ENCODE measurements at places on chromosomes 12 and 14.

DNA sequence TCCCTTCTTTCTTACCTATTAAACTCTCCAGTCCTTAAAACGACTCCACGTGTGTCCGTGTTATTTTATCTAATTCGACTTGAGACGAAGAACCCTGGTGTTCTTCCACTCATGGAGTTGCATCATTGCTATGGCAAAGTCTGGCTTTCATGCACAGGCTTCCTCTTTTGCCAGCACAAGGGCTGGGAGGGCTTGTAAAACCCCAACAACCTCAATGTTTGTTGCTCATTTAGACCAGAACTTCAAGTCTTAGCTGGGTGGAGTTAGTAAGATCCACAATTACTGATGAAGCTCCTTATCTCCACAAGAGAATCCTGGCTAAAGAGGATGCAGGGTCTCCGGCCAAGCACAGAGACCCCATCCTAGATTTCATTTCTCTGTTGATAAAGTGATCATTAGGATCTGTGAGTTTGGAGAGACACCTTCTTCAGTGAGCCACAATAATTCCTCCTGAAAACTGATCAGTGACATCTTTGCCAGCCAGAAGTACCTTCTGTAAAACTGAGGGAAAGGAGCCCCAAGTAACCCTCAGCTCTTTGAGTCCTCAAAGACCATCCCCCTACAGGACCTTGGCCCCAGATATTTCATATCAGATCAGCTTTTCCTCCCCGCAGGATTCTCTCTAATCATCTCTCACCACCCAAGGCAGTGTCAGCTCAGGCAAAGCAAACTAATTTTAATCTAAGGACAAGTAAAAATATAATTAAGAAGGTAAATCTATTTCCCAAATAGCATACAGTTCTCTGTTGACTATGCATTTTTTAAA is 514.6 kb downstream of the FUT8 start:
- no peak for DNase-seq

GRCh38 chr14:22886500-22887259 is 3.7 kb downstream of the REM2 start:
- DNase-seq = peak; percentile 36

DNA sequence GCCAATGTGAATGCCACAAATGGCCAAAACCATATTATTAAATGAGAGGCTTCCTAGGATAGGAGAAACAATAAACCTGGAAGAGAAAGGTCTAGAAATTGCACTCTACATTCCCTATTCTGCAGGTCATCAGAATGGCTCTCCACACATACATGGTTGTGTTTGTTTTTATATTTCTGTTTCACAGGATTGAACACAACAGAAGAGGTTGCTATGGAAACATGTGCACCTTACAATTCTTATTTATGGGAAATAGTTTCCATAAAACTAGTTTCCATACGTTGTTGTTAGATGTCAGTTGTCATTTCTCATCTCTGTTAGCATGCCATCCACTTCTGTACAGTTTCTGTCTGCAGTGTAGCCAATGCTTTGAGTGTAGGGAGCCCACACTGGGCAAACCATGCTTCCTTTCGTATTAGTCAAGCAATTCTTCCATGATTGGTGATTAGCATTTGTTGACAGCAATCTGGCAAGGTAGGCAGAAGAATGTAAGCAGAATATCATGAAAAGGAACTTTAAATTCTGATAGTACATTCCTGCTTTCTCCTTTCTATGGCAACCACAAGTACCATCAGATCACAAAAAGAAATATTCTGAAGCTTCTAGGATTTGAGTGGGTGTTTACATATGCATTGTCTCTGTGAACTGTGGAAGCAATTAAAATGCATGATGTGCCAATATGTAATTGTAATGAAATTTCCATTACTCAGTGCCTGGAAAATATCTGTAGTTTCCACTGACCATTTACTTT is 141.6 kb upstream of the AVPR1A start:
- no peak for DNase-seq

DNA sequence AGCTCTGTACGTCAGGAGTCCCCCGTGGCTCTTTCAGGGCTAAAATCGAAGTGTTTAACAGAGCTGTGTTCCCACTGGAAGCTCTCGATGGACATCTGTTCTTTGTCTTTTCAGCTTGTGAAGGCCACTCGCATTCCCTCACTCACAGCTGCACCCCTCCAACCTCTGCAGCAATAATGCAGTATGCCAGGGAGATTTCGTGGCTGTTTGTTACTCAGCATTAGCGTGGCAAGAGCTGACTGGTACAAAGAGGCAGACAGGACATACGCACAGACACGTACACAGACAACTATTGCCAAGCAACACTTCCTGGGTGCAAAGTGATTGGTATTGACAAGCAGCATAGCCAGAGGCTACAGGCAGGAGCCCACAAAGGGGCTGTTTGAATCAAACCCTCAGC is 11.8 kb upstream of the FBXO21 start:
- DNase-seq = no peak

- no peak for DNase-seq
These were observed at the start of gene CHGA for GRCh38 chr14:92922883-92923743. Gene CHGA (plus strand): TSS chr14:92923150. CDS start chr14:92923360, 210 bp downstream.

GRCh38 chr12:1660304-1661187 is 30.3 kb upstream of the ADIPOR2 start:
- no peak for DNase-seq

GRCh38 chr12:931591-931990 is 17.9 kb downstream of the RAD52 start:
- DNase-seq = no peak

GRCh38 chr12:59122784-59123183 is 202.5 kb upstream of the LRIG3 start:
- DNase-seq = peak; percentile 36

GRCh38 chr14:103146141-103146709 is 23.0 kb downstream of the TNFAIP2 start:
- DNase-seq = no peak

- DNase-seq = no peak
These were observed 18.0 kb downstream of the SLC7A7 start for GRCh38 chr14:22797017-22797917.

DNA sequence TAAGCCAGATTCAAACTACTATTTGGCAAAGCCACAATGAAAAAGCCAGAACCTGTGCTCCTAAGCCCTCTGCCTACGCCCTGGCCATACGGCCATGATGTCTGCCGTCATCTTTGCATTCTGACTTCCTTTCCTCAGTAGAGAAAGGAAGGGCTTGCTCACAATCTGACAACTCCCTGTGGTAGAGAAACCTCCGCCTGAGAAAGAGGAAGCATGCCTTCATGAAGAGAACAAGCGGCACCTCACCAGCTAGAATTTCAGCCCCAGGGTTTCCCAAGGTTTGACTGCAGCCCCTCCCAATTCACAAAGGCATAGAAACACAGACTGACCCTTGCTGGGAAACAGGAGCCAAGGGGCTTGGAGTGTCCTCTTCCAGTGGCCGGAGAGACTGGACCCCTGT is 25.7 kb downstream of the TEP1 start:
- DNase-seq = no peak

- DNase-seq = no peak
These were observed 2.5 kb downstream of the COL2A1 start for GRCh38 chr12:48001505-48002413.

- DNase-seq = no peak
These were observed 466.1 kb upstream of the NOVA1 start for GRCh38 chr14:27063959-27064358.

- no peak for DNase-seq
These were observed 62.2 kb downstream of the NCOR2 start for GRCh38 chr12:124505001-124505818.

- DNase-seq = no peak
These were observed 193.5 kb upstream of the PLEKHG7 start for GRCh38 chr12:92509156-92509738.

GRCh38 chr12:131076791-131077747 is 123.4 kb downstream of the ADGRD1 start:
- DNase-seq = no peak

DNA sequence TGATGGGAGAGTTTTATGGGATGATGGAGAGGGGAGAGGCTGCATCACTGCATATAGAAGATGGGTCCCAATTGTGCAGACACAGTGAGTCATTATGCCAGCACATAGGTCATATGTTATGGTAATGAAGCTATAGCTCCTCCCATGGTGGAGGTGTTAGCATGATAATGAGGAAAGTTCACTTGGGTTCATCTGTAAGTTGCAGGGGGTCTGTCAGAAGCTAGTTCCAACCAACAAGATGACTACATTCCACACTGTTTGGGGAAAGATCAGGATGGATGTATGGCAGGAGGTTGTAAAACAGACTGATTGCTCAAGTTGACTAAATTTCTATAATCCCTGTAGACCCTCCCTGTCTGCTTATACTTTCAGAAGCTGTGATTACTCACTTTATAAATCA is 561.3 kb downstream of the C12orf50 start:
- no peak for DNase-seq

DNA sequence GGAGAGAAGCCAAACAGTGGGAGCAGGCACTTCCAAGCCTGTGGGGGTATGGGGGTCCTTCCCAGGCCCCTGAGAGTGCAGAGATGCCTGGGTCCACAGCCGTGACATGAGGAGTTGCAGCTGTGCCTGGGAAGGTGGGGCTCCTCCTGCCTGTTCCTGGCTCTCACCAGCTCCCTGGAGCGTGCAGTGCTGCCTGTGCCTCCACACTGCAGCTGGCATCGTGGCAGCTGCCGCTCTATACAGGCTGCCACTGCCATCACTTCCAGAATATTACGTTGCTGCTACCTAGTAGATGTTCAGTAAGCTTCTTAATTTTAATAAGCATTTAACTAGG is 223.7 kb downstream of the KCNC2 start:
- no peak for DNase-seq

GRCh38 chr14:56338674-56339073 is 220.5 kb downstream of the PELI2 start:
- no peak for DNase-seq

DNA sequence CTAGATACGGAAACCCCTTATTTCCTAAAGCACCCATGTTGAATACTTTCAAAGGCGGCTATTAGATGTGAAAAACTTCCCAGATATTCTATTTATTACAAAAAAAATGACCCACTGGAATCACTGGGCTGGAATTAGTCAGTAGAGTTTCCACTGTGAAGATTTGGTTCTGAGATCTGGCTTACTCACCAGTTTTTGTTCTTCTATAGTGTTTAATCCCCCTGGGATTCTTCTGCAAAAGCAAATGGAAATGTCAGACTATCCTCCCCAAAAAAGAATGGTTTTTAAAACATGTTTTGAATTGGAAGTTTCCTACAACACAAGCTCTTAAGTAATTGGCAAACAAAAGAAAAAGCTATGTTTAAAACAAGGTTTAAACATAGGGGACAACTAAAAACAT is 166.4 kb downstream of the STXBP6 start:
- DNase-seq = peak; percentile 69

- DNase-seq = no peak
These were observed 344 bp downstream of the LPAR5 start for GRCh38 chr12:6635375-6635855.

- no peak for DNase-seq
These were observed 169.3 kb upstream of the AMIGO2 start for GRCh38 chr12:47249082-47249481.

DNA sequence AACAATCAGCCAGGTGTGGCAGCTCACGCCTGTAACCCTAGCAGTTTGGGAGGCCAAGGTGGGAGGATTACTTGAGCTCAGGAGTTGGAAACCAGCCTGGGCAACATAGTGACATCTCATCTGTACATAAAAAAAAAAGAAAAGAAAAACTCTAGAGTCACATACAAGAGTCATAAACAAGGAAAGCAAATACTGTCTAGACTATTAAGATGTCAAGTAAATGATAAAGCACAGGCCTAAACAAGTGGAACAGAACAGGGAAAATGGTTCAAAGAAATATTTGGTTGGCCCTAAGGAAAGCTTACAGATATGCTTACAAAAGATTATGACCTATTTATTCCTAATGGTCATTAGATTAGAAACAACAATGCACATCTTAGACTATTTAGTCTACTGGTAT is 12.3 kb downstream of the CDK17 start:
- no peak for DNase-seq

- no peak for DNase-seq
These were observed 12.4 kb downstream of the BEST3 start for GRCh38 chr12:69686731-69687130.

GRCh38 chr14:90019824-90020523 is 41.8 kb upstream of the KCNK13 start:
- no peak for DNase-seq

- DNase-seq = no peak
These were observed 683 bp downstream of the CIPC start for GRCh38 chr14:77098529-77099353.

- DNase-seq = no peak
These were observed 21.8 kb upstream of the C14orf180 start for GRCh38 chr14:104557766-104558165.

DNA sequence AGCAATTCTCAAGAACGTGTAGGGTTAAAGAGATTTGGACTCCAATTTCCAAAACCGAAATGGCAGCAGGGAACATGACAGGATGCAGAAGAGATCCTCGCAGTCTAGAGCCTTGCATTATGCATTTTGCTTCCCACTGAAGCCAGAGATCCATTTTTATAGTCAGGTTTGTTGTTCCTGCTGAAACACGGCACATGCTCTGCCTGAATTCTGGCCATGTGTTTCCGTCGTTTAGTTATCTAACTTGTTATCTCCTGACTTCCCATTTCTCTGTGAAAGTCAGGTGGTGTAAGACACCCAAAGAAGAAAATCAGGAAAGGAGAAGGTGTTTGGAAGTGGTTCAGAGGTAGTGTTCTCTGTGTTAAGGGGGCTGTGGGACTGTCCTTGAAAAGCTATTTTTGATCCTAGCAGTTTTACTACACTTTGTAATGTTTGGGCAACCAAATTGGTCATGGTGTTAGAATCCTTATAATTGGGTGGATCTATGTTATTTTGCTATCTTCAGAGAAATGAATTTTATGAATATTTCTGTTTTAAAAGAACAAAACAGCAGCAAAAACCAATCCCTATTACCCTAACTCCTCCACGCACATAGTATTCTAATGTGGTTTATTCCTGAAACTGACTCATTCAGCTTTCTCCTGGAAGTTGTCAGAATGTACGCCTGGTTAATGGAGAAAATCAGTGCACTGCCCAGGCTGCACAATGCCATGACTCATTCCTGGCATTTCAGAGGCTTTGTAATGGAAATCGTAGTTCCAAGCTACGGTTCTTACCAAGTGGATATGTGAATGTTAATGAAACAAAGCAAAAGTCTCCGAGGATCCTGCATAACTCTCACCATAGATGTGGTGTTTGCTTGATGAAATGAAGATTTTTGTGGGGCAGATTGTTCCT is 110.1 kb downstream of the SAMD4A start:
- DNase-seq = peak; percentile 96

DNA sequence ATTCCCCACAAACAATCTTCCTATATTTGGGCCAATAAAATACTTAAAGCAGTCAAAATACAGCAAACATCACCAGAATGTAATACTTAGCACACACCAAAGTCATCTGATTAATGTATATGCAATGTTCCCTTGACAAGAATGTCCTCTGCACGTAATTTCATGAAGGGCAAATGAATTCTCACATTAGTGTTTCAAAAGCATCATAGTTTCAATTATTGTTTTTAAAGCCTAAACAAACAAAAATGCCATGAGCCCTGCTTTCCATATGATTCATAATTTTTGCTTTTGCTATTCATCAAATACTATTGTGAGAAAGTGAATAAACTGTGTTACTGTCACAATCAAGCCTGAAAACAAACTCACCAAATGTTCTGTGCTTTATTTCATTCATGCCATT is 156.0 kb downstream of the EPS8 start:
- no peak for DNase-seq
